ENCODE measurements at places on chromosomes 6 and 20. TPM values are rescaled to one million over a fixed set of nuclear protein-coding genes. Genes with fewer than 3 reads are reported as not detected.

DNA sequence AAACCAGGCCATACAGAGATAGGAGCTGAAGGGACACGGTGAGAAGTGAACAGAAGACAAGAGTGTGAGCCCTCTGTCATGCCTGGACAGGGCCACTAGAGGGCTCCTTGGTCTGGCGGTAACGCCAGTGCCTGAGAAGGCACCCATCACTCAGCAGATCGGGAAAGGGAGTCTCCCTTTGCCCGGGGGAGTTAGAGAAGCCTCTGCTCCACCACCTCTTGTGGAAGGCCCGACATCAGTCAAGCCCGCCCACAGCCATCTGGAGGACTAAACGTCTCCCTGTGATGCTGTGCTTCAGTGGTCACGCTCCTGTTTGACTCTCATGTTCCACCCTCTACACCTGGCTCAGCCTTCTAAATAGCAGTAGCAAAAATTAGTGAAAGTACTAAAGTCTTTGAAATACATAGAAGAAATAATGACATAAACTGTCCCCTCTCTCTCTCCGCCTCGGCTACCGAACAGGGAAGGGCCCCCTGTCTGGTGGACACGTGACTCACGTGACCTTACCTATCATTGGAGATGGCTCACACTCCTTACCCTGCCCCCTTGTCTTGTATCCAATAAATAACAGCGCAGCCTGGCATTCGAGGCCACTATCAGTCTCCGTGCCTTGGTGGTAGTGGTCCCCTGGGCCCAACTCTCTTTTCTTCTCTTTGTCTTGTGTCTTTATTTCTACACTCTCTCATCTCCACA lies 66.7 kb downstream of the RPP21 start:
- peak; percentile 27 for DNase-seq

GRCh38 chr20:19711126-19711525 lies 46.9 kb upstream of the RIN2 start:
- DNase-seq = no peak

ORC3 gene
- total RNA-seq = 40.1 TPM

MATN4 gene
- total RNA-seq = 0.23 TPM

GRCh38 chr20:36052117-36052513 lies 83.7 kb downstream of the CNBD2 start:
- no peak for DNase-seq

OPRL1 gene
- total RNA-seq = 1.2 TPM

- DNase-seq = no peak
Measured at GRCh38 chr20:11124849-11125505, 451.2 kb upstream of the JAG1 start.

FAM120B gene
- total RNA-seq = 15.0 TPM

DNA sequence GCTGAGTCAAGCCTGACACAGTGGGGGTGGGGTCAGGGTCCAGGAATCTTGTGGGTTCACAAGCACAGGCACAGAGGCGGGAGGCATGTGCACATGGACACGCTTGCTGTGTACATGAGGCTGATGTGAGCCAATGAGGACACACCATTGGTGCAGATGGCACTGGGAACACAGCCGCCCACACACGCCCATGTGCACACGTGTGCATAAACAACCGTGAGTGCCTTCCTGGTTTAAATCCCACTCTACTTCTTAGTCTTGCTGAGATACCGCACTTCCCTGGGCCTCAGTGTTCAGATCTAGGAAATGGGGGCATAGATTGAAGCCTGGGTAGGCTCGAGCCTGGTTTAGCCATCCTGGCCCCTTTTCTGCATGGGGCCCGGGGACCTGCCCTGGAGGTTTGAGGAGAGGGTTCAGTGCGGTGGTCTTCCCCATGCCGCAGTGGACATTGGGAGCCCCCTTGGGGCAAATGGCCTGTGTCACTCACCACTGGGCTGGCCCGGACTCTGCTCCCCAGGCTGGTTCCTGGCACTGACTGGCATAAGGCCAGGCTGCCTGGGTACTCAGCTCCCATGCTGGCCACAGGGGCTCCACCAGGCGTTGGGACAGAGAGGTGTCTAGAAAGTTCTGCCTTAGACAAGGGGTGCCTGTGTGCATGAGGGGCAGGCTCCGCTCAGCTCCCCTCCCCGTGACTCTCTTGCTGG lies 60.2 kb downstream of the CEBPB start:
- DNase-seq = no peak

TGM3 gene
- not detected for total RNA-seq

GRCh38 chr20:4192378-4193068 lies 177.2 kb upstream of the RNF24 start:
- peak; percentile 49 for DNase-seq

APOM gene
- 3.9 TPM for total RNA-seq

GRCh38 chr6:107020239-107020638 lies 7.8 kb upstream of the MTRES1 start:
- DNase-seq = no peak

HDGFL1 gene
- not detected for total RNA-seq

- no peak for DNase-seq
Measured at GRCh38 chr6:6803180-6803977, 214.9 kb downstream of the LY86 start.

- no peak for DNase-seq
Measured at GRCh38 chr20:58868795-58869194, 16.3 kb downstream of the GNAS start.

- DNase-seq = peak; percentile 64
Measured at GRCh38 chr6:34341481-34341971, 50.9 kb downstream of the NUDT3 start.

DNA sequence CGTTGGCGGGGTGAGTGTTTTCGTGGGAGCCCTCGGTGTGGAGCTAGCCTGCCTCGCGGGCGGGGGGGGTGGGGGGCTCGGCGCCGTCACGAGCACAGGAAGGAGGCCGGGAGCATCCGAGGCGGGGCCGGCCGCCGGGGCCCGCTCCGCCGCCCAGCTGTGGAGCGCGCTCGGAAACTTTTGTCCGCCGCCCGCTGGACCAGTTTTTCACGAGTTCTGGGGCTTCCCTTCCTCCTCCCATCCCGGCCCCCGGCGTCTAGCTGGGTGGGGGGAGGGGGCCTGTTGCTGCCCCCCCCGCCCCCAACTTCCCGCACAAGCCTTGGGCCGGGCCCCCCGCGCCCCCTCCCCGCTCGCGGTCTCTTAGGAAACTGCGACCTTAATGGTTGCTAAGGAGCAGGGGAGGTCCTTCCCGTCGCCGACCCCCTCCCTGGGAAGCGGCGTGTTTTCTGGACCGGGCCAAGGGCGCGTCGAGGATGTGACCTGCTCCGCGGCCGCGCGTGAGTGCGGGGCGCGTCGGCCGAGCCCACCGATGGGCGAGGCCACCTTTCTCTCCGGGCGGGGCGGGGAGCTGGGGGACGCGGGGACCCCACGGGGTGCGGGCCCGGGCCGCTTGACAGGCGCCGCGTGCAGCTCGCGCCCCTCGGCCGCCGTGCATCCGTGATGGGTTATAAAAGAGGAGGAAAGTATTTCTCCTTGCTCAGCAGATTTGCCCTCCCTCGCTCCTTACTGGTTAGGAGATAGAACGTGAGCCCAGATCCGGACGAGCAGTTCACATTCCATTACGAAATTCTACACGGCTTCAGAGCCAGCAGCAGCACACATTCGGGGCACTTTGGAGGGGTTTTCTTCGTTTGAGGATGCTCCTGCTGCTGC lies 1.4 kb downstream of the RREB1 start:
- peak; percentile 65 for DNase-seq

PDSS2 gene
- 11.0 TPM for total RNA-seq

DNA sequence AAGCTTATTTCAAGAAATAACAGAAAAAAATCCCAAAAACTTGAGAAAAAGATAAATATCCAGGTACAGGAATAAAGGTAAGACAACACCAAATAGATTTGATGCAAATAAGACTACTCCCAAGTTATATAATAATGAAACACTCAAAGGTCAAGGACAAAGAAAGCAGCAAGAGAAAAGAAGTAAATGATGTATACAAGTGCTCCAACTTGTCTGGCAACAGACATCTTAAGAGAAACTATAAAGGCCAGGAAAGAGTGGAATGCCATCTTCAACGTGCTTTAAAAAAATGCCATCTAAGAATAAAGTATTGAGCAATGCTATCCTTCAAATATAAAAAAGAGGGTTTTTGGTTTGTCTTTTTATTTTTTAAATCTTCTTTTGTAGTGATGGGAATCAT lies 54.2 kb downstream of the REV3L start:
- DNase-seq = no peak

DNA sequence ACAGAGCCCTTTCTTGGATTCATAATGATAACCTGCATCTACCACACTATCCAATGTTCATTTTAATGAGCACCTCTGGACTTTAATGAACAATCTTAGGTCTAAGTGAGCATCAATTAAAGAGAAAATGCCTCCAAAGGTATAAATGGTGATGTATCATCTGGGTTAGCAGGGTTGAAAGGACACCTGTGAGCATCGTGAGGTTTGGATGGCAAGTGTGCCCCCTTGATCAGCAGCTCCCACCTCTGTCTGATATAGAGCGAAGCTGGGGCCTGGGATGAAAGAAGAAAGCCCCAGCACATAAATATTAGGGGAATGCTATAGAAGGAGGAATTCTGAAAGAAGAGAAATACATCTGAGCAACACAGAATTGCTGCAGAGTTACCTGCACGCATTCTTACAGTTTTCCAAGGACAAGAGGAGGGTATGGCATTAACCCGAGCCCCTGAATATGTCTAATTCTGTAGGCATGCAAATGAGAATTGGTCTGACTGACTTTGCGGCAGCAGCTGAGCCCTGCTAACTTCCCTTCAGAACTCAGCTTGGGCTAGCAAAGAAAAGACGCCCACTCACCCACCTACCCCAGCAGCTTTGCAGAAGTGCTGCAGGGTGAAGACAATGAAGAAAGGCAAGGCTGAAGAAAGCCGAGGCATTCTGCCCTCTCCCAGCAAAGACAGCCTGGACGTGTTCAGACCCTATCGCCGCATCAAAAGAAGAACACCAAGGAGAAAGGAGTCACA lies 136.2 kb downstream of the GMPR start:
- DNase-seq = no peak

GRCh38 chr6:34523441-34524206 lies 32.5 kb downstream of the SPDEF start:
- DNase-seq = no peak

HRH3 gene
- not detected for total RNA-seq

- no peak for DNase-seq
Measured at GRCh38 chr6:30712441-30712945, 4.6 kb downstream of the MDC1 start.

DNA sequence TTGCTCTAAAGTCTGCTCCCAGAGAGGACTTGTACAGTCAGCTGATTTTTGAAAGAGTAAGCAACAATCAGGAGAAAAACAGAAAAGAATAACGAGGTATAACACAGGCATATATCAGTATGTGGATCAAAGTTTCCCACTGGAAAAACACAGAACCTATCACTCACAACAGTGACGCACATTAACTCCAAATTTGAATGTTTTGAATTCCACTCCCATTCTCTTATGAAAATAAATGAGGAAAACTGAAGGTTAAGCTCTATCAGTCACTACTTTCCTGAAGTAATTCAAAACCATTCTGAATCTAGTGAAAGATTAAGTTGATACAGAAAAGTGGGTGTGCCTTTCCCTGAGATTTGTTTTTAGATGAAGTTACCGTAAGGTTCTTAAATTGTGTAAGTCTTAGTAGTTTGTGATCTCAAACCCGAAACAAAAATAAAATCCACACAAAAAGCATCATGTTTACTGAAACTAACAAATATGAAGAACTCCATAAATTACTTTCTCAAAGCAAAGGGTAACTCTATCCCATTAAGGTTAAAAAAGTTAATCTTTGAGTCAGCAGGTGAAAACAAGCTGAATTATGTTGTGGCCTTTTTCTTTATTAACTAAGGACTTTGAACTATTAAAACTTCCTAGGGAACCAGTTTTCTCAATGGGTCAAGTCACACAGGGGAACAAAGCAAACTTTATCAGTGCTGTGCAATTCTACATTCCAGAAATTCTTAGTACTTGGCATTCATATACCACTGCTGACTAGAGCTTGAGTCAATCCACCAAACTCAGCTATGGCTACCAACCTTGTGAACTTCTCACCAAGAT lies 115.7 kb downstream of the OGFRL1 start:
- DNase-seq = peak; percentile 90

DNA sequence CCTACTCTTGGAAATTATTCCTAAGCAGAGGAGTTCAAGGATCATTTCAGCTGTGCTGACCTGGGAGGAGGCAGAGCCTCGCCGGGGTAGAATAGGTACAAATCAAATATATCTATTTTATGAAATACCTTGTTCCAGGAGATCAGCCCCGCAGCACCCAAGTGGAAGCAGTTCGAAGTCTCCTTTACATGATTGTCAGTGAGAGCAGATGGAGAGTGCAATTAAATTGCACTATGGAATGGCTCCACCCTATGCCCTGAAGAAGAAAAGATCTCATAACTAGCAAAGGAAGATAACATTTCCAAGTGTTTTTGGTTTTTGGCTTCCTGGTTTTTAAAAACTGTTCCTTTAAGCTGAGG lies 31.4 kb downstream of the DUSP22 start:
- DNase-seq = no peak

- DNase-seq = no peak
Measured at GRCh38 chr20:59620860-59621505, 16.6 kb downstream of the PHACTR3 start.

- no peak for DNase-seq
Measured at GRCh38 chr20:32528171-32528891, 56.8 kb downstream of the NOL4L start.

SRC gene
- 7.8 TPM for total RNA-seq

DNA sequence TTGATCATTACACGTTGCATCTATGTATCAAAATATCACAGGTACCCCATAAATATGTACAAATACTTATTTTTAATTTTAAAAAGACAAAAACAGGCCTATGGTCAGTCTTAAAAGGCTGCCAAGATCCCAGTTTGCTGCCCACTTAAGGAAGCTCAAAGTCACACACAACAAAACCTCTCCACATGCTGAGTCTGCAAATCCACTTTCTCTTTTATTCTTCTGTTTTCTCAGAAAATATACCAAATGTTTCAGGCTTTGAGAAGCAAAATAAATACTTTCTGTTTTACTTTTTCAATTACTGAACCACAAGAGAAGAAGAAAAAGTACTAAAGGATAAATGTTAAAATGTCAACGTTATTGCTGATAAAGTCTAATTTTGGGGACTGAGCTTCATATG lies 107.8 kb upstream of the MANEA start:
- DNase-seq = no peak

- DNase-seq = no peak
Measured at GRCh38 chr6:44682280-44682679, 294.8 kb downstream of the CDC5L start.

LGSN gene
- total RNA-seq = 0.11 TPM

DNA sequence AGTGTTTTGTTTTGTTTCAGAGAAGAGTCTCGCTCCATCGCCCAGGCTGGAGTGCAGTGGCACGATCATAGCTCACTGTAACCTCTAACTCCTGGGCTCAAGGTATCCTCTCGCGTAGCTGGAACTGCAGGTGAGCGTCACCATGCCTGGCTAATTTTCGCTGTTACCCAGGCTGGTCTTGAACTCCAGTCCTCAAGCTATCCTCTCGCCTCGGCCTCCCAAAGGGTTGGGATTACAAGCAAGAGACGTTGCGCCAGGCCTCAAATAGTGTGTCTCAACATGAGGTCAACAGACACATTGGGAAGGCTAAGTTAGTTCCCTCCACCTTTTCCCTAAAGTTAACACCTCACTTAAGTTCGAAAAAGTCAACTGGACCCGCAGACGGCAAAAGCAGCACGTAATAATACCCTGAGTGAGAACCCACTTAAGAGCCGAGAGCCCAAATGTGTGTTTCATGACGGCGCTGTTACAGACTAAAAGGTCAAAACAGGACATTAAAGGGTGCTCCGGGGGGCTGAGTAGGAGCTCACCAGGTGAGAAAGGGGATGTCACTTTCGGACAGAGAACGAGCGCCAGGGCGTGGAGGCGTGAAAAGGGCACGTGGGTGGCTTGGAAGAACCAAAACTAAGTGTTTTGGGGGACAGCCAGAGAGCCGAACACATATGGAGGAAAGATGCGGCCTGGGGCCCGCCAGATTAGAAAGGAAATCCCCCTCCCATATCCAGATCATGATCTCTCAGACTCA lies 499 bp downstream of the TTI1 start:
- no peak for DNase-seq

All from LHCN-M2 (cell line).